Activated CD4-positive, alpha-beta T cell treated with anti-CD3 and anti-CD28 coated beads for 1 hour (primary cell): ENCODE measurements at places on chromosomes 5 and 9.

DNA sequence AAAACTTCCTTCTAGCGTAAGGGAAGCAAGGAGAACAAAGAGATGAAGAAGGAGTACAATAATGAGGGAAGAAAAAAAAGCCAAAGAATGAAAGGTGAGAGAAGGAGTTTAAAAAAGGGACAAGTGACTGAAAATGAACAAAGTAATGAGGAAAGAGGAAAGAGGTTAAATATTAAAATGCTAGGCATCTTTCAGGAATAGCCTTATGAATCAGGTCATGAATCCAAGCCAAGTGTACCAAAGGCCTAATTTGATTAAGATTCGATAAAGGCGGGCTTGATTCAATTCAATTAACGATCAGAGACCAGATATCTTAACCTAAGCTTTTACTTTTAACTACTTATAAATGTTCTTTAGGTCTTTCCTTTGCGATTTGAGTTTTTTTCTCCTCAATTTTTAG is 141.8 kb upstream of the GNA14 start:
- no peak for DNase-seq

DNA sequence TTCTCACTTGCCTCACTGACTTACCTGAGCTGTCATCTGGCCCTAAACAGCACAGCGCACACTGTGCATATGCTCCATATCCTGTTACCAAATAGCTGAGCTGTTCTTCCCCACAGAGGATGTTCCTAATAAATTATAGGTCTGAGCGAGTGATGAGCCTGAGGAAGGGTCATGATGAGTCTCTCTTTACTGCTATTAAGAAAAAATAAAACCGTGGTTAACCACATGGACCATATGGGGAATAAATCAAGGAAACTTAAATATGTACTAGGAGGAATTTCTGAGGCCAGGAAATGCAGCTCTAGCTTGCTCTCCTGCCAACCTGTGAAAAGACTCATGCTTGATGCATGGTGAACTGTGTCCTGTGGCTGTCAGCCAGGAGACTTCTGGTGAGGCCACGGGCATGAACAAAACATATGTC is 424.8 kb upstream of the DMAC1 start:
- no peak for DNase-seq

DNA sequence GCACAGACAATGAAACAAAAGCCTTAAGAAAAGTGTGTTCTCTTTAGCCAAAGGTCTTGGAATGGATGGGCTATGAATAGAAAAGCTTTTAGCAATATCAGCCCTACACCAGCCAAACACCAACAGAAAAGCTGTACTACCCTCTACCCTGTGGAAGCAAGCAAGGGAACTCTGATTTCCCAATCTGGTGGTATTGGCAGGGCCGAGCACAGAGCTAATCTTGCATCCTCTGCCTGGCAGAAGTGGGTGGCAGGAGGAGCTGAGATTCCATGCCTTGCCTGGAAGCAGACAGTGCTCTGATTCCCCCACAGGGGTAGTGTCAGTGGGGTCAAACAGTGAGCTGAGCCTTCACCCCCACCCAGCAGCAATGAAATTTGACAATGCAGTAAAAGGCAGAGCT is 29.6 kb upstream of the ZNF782 start:
- DNase-seq, result no peak

GRCh38 chr9:27386571-27387091 is 89.7 kb upstream of the EQTN start:
- DNase-seq, result no peak

GRCh38 chr5:105501315-105501714 is 1938.7 kb upstream of the NUDT12 start:
- DNase-seq, result no peak

GRCh38 chr9:98806394-98807035 is 955 bp upstream of the GALNT12 start:
- DNase-seq, result no peak

GRCh38 chr9:115117999-115118878 is at the start of gene TNC:
TNC (minus strand) TSS chr9:115118157; CDS start chr9:115091018, 27,139 bp downstream.
- DNase-seq, result no peak

DNA sequence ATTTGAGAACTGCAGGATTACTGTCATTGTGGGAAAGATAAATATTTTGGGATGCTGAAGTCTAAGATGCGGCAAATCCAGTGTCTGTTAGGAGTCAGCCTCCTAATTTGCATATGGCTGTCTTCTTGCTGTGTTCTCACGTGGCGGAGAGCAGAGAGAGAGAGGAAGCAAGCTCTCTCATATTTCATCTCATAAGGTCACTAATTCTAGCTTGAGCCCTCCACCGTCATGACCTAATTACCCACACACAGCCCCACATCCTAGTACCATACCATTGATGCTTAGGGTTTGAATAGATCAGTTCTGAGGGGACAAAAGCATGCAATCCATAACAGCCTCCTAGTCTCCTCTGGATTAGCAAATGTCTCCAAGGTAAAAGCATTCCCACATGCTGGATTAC is 124.5 kb downstream of the CDH12 start:
- no peak for DNase-seq

DNA sequence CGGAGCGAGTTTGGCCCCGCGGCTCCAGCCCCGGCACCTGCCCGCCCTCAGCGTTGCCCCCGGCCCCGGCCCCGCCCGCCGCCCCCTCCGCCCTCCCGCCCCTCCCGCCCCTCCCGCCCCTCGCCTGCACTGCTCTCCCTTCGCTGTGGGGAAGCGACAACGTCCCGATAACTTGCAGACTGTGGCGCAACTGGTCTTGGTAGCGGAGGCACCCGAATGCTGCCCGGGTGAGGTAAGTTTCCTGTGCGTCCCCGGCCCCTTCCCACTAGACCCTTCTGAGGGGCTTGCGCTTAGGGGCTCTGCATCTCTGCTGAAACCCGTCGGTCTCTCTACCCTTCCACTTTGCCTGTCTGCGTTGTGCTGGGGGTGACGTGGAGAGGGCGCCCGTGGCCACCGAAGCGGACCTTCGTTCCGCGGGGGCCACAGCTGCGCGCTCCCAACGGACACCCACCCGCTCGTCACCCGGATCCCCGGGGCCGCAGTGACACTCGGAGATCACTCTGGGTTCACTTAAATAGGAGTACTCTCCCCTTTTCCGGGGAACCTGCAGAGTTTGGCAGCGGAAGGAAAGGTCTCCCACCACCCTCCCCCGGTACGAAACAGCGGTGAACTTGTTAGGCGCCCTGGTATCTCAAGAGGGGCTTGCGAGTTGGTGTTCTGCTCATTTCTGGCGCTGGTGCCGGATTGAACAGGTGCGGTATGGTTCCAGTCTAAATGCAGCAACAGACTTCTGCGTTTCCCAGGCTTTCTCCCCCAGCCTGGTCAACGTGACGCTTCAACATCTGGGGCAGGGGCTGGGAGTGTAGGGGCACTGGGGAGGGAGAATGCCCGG is 707 bp downstream of the PIP5K1B start:
- no peak for DNase-seq

- no peak for DNase-seq
Observed at GRCh38 chr9:69673311-69673640, 1.1 kb upstream of the APBA1 start.

DNA sequence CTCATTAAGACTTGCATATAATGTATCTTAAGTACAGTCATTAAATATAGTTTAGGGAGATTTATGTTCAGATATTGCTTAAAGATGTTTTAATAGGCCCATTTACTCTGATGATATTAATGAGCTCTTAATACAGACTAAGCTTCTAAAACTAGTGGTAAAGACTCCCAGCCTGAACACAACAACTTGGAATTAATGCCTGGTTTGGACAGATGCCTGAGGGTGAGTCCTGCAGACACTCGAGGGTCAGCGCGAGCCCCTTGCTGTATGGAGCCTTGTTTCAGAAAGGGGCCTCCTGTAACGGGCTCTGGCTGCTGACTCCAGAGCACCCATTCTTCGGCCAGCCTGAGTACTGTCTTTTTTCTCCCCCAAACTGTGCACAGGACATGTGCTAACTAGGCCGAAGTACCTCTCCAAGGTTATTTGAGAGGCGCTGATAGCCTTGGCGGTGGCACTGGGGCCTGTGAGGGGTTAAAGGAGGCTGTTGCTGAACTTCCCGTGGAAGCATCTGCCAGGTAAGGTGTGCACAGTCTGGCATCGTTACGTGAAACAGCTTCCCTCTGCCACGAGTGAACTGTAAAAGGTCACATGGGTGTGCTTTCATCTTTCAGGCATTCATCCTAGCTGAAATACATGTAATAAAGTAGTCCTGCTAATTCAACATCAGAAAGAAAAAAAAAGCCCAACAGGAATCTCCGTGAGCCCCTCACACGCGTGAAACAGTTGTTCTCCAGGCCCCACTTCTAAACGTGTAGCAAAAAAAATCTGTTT is 113.4 kb downstream of the MVB12B start:
- no peak for DNase-seq

- no peak for DNase-seq
Observed at GRCh38 chr5:170154297-170154696, 48.6 kb downstream of the FOXI1 start.

DNA sequence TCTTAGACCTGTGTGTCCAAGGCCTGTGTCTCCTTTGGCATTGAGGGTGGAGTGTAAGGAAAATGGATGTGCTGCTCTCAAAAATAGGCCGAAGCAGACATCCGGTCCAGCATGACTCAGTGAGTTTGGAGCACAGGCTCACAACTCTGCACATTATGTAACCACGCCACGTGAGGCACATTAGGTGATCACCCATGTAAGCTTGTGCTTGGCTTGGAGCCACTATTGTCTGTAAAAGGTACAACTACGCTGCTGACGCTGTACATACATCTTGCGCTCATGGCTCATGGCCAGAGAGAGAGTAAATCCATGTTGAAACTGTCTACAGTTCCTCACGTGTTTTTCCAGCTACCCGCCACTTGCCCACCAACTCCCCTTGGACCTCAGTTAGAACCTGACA is 177.5 kb downstream of the PDE4D start:
- no peak for DNase-seq

- DNase-seq, result no peak
Observed at GRCh38 chr5:95406426-95407090, 15.4 kb downstream of the FAM81B start.

DNA sequence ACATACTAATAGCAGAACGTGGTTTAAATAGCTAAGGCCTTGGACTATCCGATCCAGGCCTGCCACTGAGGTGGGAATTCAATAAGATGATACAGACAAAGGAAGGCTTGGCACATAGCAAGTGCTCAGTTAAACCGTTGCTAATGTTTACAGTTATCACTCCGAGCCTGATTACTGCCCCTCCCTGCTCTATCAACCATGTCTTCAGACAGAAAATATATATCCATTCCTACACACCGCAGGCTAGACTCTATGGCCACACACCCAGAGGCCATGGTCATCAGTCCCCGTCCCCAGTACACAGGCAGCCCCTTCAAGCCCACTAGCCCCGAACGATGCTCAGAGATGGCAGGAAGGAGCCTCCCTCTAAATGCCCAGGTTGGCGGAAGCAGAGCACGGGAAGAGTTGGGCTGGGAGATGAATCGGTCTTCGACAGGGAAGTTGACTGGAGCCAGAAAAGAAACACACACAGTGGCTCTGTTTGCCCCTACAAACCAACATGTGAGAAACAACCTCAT is 49.7 kb upstream of the STXBP1 start:
- no peak for DNase-seq

DNA sequence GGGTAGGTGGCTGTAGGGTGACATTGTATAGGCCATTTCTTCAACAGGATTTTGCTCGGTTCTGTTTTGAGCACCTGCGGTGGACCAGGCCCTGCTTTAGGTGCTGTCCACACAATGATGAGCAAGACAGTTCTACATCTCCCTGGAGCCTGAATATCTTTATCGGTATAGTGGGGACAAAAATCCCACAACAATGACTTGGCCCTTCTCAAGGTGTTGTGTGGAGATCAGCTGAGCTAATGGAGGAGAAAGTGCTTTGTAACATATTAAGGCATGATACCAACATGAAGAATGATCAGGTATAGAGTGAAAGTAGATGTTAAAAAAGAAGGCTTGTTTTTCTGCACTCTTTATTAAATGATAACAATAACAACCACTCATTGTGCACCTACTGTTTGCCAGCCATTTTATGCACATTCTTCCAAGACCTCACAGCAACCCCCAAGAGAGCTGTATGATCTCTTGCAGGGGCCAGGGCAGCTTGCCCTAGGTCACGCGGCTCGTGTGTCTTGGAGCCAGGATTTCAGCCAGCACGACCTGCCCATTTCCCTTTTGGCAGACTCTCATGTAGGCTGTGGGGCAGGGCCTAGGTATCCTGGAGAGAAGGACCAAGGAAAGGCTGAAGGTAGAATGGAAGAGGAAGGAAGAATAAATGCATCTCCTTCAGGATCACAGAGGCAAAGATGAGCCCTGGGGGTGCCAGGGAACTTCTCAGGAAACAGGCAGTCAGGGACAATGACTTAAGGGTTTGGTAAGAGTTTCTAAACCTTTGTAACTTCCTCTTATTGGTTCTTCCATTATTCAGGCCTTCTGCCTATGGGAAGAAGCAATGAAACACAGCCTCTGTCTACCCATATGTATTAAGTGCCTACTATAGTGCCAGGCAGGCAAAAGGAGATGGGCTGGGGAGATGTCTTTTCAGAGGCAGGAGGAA is 50.0 kb upstream of the PPARGC1B start:
- no peak for DNase-seq

GRCh38 chr9:131033269-131034224 is 24.6 kb downstream of the LAMC3 start:
- DNase-seq, result no peak

- no peak for DNase-seq
Observed at GRCh38 chr9:14057368-14058324, 256.3 kb downstream of the NFIB start.

DNA sequence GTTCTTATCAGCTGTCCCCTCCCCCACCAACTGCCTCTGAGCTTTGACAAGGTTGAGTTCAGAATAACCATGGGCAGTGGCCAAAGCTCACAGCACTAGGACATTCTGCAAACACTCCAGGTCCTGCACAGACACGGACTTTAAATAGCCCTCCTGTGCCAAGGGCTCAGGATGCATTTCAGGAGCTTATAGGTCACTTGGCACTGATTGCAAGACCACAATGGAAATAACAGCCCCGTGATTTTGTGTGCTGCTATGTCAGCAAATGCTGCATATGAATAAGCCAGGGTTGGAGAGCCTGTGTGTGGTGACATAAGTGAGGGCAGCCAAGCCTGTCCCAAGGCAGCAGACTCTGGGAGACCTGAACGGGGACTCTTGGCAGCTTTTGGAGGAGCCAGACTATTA is 150.7 kb downstream of the DMRT2 start:
- no peak for DNase-seq

GRCh38 chr5:171475596-171475995 is 56.1 kb downstream of the FGF18 start:
- DNase-seq, result no peak

GRCh38 chr5:24170026-24170425 is 474.8 kb downstream of the CDH10 start:
- DNase-seq, result no peak

GRCh38 chr5:178642351-178642909 is 15.6 kb upstream of the CLK4 start:
- no peak for DNase-seq

DNA sequence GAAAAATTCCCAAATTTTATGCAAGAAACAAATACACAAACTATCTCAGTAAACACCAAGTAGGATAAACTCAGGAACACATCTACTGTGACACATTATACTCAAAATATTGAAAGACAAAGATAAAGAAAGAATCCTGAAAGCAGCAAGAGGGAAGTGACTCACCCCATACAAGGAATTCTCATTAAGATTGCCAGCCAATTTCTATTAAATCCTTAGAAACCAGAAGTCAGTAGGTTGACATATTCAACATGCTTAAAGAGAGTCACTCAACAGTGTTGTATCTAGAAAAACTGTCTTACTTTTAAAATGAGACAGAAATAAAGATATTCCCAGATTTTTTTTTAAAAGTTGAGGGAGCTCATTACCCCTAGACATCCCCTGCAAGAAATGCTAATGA is 15.5 kb downstream of the SPATA31E1 start:
- no peak for DNase-seq

GRCh38 chr9:108786901-108787689 is 68.7 kb downstream of the ACTL7B start:
- no peak for DNase-seq

- DNase-seq, result no peak
Observed at GRCh38 chr9:38022203-38022895, 46.7 kb downstream of the SHB start.
